ENCODE measurements at places on chromosomes 2 and 18.

DNA sequence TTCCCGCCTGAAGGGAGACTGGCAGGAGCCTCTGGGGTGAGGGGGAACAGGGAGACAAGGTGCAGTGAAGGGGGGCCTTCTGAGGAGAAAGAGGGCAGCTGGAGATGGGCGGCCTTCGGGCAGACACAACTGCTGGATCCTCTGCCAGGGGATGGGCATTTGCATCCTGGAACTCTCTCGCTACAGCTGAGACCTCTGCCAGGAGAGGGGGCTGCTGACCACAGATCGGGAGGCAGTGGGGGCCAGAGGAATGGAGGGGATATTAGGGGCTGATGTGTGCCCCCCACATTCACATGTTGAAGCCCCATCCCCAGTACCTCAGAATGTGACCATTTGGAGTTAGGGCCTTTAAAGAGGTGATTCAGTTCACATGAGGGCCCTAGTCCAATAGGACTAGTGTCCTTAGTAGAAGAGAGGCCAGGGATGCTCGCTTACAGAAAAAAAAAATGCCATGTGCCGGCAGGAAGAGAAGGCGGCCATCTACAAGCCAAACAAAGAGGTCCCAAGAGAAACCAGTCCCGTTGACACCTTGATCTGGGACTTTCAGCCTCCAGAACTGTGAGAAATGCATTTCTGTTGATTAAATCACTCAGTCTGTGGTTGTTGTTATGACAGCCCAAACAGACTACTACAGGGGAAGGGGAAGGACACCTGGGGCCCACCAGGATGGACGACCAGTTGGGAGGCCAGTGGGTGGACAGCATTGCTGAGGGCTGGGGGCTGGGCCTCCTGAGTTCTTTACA lies 50.0 kb downstream of the TRABD2A start:
- DNase-seq: no peak

- DNase-seq: no peak
These were observed 63.6 kb upstream of the SIX2 start for GRCh38 chr2:45072862-45073237.

DNA sequence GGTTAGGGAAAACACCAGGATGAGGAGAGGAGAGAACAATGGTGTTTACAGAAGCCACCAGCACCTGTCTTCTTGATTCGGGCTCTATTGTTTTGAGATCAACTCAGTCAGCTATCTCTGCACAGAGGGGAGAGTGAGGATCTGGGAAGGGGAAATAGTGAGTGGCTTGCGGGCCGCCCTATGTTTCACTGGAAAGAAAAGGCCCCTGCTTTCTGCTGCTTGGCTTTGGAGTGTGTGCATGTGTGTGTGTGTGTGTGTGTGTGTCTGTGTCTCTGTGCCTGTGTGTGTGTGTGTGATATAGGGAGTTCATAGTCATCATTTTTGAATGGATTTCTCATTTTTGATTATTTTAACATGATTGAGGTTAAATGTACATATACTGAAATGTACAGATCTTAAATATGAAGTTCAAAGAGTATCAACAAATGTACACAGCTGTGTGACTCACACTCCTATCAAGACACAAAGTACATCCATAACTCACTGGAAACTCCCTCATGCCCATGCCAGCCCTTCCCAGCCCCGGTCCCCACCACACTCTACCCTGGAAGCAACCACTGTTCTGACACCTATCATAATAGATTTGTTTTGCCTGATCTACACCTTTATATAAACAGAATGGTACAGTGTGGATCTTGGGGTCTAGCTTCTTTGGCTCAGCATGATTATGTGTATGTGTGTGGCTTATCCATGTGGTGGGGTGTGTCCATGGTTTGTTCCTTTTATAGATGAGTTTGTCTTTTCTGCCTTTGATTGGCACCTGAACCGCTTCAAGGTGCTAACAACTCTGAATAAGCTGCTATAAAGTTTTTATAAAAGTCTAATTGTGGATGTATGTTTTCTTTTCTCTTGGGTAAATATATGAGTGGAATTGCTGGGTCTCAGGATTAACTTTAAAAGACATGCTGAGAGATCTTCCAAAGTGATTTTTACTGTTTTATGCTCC lies 258.3 kb downstream of the SETBP1 start:
- no peak for DNase-seq

DNA sequence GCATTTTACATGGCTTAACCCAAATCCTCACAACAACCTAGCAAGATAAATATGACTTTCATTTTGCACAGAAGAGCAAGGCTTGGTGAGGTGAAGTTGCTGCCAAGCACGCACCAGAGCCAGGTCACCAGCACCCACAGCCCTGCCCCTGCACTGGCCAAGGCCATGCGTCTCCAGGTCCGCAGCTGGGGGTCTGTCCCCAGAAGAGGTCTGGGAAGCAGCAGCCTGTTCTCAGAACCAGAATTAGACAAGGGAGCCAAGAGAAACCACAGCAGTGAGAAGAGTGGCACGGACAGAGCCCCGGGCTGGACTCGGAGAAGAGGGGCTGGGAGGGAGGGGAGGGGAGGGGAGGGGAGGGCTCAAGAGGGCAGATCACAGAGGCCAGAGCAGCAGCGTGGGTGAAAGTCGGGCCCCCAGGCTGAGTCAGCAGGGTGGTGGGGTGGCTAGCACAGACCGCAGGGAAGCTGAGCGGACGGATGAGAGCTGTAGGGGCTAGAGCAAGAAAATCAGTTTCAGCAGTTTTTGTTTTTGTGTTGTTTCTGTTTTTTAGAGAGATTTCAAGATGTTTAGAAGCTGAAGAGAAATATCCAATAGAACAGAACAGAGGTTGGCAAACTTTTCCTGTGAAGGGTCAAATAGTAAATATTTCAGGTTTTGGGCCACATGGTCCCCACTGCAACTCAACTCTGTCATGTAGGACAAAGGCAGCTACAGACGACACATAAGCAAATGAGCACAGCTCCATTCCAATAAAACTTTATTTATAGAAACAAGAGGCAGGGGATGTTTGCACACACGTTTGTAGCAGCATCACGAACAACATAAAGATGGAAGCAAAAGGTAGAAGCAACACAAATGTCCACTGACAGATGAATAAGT lies 7.4 kb upstream of the MTERF4 start:
- no peak for DNase-seq

DNA sequence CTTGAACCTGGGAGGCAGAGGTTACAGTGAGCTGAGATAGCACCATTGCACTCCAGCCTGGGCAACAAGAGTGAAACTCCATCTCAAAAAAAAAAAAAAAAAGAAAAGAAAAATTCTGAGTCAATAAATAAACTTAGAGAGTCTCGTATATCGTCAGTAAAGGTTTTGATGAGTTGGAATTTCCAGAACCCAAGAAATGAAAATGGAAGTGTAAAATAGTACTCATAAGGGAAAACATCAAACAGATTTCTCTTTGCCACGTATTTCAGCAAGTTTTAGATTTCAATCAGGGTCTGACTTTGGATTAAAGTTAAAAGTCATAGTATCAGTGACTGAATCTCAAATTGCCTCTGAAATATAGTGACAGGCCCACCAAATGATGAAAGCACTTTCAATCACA lies 71.4 kb upstream of the SPOPL start:
- no peak for DNase-seq

- DNase-seq: no peak
These were observed 41.9 kb downstream of the TMEM247 start for GRCh38 chr2:46521215-46521683.

DNA sequence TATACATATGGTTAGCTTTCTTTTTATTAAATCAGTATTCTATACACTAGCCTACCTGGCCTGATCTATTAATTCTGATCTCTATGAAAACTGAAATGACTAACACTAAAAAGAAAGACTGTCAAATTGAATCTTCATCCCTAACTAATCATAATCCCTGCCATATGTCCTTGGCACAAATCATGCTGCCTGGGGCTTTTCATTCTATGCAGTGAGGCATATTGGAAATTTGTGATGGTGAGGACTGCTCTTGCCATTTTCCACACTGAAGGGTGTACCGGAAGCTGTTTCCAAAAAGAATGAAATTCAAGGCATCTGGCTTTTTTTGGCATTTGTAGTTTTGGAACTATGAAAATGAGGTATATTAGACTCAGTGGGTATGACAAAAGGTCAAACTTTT lies 39.7 kb downstream of the RAPGEF4 start:
- DNase-seq: no peak

DNA sequence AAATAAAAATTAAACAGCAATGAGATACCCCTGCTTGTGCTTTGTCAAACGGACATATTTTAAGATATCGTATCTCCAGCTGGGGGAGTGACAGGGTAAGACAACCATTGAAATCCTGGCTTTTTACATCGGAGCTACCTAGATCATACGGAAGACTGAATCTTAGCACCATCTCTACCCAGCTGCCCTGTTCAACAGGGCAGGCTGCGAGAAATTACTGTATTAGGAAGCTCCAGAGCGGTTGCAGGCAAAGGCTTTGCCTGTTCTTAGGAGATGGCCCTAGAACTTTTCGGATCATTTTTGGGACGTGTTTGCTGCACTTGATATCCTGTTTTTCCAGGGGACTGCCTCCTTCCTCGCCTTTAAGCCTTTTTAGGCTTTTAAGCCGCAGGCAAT lies 2.0 kb upstream of the PRKCE start:
- no peak for DNase-seq

DNA sequence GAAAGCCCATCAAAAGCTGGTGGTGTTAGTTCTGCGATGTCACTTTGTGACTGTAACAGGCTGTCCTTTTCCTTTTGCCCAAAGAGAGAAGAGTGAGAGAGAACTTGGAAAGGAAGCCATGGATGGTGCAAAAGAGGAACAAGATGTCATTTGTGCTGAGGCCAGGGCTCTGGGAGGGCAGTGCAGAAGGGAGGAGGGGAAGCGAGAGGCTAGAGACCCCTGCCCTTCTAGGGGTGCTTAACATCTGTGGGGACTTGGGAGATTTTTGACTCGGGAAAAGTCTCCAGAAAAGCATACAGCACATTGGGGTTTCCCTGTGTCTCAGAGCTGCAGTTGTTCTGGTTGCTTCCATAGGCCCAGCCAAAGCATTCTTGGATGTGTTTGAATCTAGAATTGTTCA lies 49.6 kb downstream of the ZBTB7C start:
- no peak for DNase-seq

All from NCI-H526 treated with DMSO at 0.1 percent for 48 hours (cell line).